HFF-Myc (cell line): ENCODE measurements at places on chromosomes 2 and 18.

DNA sequence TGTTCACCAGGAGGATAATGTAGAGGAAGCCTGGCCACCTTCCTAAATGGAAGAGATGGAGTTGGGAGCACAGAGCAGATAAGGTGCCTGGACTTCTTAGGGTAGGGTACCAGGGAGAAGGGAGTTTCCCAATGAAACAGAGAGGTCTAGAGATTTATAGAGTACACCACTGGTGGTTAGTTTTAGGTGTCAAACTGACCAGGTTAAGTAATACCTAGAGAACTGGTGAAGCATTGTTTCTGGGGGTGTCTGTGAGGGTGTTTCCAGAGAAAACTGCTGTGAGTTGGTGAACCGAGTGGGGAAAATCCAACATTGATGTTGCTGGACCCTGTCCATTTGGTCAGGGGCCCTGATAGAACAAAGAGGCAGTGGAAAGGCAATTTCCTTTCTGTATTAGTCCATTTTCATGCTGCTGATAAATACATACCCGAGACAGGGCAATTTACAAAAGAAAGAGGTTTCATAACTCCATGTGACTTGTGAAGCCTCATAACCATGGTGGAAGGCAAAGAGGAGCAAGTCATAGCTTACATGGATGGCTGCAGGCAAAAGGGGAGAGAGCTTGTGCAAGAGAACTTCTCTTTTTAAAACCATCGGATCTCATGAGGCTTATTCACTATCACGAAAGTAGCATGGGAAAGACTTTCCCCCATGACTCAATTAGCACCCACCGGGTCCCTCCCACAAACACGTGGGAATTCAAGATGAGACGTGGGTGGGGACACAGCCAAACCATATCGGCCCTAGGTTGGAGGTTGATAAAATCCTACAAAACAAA is 260.8 kb downstream of the CBLN2 start:
- no peak for DNase-seq

- DNase-seq = no peak
Measured at GRCh38 chr2:129984426-129984825, 5.0 kb downstream of the RAB6C start.

DNA sequence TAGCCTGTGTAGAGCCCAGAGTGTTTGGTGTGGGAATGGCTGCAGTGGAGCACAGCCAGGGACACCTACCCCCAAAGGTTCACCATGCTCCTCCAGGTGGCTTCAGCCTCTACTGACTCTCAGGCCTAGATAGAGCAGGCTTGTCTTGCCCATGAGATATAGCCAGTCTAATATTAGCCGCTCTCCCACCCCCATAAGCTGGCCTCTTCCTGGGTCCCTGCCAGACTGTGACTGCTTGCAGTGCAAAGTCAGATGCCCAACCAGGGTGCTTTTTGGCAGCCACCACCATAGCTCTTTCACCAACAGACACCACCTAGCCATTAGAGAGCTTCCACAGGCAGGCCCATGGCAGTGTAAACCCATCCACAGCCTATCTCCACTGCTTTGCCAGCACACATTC is 405.3 kb downstream of the MBD2 start:
- no peak for DNase-seq

DNA sequence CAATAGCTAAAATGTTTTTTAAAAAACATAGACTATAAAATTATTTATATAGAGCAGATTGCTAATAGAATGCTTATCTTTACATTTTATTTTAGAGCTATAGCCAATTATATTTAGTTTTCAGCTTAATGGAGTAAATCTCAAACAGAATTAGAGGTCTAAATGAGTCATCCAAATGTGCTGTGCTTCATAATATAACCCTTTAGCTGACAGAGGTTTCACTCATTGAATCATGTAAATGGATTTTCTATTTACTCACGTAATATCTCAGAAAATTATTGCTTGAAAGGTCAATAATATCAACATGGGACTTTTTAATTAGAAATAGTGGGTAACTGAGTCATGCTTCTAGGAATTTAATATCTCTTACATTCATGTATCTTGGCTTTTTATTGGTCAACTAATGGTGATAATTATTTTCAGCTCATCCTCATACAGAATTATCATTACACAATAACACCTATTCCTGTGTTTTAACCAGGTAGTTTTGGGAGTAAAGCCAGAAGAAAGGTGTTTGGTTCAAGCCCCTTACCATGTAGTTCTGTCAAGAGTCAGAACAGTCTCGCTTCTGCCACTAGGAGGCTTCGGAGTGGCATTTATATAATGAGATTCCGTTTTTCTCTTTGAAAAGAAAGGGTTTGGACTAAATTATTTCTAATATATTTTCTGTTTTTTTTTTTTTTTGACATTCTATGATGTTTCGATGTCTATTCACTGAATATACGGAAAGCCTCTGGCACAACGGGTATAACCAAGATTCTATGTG is 217.6 kb downstream of the CDH7 start:
- no peak for DNase-seq

DNA sequence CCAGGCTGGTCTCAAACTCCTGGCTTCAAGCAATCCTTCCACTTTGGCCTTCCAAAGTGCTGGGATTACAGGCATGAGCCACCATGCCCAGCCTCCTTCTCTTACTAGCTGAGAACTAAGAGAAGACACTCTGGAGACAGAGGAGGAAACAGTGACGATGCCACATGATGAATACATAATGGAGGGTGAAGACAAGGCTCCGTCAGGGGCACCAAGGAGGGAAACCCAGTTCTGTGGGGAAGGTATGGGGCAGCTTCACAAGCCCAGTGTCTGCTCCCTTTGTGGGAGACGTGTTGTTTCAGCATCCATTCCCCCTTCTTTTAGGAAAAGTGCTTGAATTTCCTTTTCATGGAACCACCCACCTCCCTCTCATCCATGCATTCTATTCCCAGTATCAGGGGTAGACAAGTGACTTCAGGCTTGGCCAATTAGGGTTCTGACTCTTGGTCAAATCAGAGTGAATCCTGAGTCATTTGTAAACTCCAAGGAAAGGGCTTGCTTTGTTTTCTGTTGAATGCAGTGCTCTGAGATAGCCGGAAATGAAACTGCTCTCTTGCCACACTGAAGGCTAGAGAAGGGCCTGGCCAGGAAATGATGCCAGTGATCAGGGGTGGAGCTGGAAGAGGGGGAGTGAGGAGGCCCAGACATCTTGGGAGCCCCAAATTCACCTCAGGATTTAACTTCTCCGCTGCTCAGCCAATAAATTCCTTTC is 23.7 kb downstream of the TMEM127 start:
- DNase-seq = no peak
